NCI-H2227 treated with DMSO at 0.1 percent for 48 hours (cell line): ENCODE measurements at places on chromosomes 12 and 14.
A peak's percentile ranks its signal among the peaks of the same experiment; 100 is the strongest.

- DNase-seq, result no peak
These were observed 175.8 kb downstream of the PAWR start for GRCh38 chr12:79514730-79515529.

- no peak for DNase-seq
These were observed 65.3 kb downstream of the IQSEC3 start for GRCh38 chr12:131732-132495.

- no peak for DNase-seq
These were observed 746.5 kb downstream of the SLC6A15 start for GRCh38 chr12:84165998-84166571.

- no peak for DNase-seq
These were observed 232.2 kb upstream of the PLEKHG7 start for GRCh38 chr12:92470608-92471021.

GRCh38 chr12:6620137-6620884 lies 13.1 kb upstream of the CHD4 start:
- DNase-seq, result no peak

DNA sequence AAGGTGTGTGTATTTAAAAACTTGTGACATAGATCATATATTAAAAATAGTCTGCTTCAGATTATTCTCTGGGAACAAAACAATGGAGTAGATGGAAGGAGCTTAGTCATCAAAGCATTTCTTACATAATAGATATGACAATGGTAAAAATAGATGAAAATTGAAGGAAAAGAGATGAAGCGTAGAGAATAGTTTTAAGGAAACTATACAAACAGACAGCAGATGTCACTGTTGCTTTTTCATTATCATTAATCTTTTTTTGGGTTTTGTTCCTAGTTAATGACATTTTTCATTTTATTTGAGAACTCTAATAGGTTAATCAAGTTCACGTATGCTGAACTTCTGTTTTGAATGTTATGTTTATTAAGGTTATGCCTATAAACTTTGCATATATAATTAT lies 149.2 kb upstream of the FBXO33 start:
- DNase-seq, result peak; percentile 29

DNA sequence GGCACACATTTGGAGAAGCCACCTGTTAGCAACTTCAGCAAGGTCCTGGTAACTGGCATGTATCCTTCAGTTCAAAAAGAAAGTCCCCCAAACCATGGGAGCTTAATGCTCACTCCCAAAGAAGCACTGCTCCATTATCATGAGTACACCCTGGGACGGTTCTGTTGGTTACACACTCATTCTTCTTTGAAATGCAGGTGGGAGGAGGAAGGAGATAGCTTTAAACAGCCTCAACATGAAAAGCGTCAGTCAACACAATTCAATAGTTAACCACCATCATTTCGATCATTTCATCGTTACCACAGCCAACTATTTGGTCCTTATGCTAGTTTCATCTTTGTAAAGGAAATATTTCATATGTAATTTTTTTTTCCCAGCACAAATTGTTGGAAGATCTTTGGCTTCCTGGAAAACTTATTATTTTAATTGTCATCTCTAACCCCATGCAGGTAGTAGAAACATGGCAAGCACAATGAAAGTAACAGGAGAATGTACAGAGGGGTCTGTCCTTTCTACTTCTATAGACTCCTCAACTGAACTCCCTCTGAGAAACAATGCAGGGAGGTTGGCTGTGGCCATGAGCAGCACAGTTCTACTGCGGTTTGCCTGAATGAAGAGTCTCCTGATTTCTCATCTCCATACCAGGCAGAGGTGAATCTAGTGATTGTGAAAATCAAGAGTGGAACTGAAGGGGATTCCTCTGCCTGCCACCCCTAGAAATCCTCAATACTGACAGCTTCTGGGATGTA lies 196.4 kb upstream of the FOXN3 start:
- DNase-seq, result no peak

GRCh38 chr12:64825143-64826021 lies 935 bp downstream of the TBC1D30 start:
- peak; percentile 28 for DNase-seq

DNA sequence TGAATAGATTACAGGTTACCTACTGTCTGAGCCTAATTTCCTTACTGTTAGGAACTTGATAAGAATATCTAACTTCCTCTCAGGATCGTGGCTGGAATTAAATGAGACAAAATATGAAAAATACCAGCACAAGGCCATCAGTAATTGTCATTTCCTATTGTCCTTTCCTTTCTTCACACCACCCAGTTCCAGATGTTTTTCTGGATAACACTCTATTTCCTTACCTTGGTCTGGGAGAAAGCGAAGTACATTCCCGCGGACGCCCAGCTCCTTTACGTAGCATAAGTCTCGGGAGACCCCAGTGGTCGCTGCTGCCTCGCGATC lies 376 bp downstream of the GDF3 start:
- no peak for DNase-seq

DNA sequence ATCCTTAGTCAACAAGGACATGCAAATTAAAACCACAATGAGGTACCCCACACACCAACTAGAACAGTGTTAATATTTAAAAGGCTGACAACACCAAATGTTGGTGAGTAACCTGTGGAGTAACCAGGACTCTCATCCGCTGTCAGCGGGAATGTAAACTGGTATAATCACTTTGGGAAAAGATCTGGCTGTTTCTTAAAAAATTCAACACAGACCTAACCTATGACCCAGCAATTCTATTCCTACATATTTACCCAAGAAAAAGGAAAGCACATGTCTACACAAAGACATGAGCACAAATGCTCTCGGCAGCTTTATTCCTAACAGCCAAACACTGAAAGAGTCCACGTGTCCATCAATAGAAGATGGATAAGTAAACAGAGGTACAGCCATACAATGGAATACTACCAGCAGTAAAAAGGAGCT lies 26.6 kb downstream of the NRDE2 start:
- no peak for DNase-seq

GRCh38 chr12:92546635-92547348 lies 156.0 kb upstream of the PLEKHG7 start:
- DNase-seq, result peak; percentile 82

- no peak for DNase-seq
These were observed 1009.8 kb downstream of the NRXN3 start for GRCh38 chr14:79179985-79180384.
